Memory B cell (primary cell): ENCODE measurements at places on chromosomes 7 and 10.

DNA sequence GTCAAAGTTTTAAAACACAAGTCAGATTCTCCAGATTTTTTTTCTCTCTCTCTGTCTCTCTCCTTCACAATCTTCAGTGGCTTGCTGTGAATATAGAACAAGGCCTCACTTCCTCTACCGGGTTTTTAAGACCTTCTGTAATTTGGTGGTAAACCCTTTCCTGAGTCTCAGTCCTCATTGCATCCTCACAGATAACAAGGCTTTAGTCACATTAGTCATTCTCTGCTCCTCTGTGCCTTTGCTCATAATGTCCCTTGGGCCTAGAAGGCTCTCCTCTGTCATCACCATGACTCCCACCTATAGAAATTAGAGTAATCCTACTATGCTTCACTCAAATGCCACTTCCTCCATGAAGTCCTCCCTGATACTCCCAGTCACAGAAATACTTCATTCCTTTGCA, 172.7 kb upstream of the HPS1 start:
- no peak for DNase-seq

GRCh38 chr7:6636741-6637543, at the start of gene ZNF316:
ZNF316 (plus strand) TSS chr7:6637318; CDS start chr7:6642410, 5,092 bp downstream.
- DNase-seq = peak; percentile 78

DNA sequence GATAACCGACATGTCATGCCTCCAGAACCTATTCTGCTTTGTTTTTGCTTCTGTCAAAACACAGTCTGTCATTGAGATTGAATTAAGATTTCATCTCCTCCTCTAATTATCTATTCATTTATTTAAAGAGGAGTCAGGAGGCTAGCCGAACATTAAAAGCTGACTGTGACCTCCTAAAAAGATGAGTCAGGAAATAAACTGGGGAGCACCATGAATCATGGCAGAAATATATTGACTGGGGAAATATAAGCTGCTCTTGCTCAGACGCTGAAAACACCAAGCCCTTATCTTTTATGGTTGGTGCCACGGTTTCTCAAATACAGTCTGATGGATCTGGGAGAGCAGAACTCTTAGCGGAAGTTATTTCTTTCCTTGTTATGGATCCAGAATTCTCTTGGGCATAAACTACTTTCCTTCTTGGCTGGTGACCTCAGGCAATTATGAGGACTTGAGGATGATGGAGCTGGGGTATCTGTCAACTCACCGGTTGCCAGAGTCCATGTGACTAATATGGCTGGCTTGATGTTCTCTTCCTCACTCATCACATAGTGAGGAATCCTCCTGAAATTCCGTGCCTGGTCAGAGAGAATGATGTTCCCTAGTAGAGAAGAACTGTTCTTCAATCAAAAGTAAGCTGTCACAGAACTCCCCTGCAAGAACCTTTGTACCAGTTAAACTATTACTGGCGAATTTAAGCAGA, 307.6 kb upstream of the PHYHIPL start:
- DNase-seq = no peak

DNA sequence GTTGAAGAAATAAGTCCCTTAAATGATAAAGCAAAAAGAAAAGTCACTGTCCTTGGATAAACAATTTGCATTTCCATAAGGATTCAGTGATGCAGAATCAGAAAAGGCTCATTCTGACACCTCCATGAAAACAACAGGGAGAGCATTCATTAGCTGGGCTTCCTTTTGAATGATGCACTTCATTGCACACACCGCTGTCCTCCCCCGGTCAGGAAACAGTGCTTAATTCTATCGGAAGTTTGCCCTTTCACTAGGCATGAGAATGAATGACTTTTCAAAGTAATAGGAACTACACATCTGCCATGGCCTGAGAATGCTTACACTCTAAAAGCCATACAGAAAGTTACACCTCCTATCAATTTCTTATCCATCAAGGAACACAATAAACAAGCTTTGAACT, 4.2 kb downstream of the PCDH15 start:
- DNase-seq = no peak

DNA sequence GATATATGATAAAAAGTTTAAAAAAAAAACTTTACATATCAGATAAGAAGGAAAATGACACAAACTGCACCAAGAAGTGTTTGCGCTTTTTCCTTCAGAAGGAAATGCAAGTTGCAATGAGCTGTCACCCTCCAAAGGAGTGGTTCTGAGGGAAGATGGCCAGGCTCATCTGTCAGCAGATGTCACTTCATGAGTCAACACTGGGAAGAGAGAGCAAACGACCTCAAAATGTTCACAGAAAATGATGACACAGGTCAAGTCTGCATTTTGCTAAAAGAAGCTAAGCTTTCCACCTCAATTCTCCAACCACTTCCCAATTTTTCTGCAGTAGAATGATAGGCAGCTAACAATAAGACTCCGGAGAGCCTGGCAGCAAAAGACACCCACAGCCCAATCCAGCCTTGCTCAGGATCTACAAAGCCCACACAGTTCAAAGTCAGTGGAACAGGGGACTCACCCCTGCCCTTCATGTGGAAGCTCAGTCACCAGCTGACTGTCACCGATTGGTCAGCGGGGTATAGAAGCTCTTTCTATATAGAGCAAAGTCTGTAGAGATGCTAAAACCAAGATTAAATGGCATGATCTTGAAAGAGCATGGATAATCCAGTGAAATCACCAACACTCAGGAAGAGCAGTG, 155.1 kb upstream of the NEBL start:
- DNase-seq = no peak

GRCh38 chr10:31345886-31346285, 26.9 kb downstream of the ZEB1 start:
- DNase-seq = no peak

- no peak for DNase-seq
These were observed 97.7 kb downstream of the PARD3 start for GRCh38 chr10:34717429-34717828.

GRCh38 chr10:3750854-3751253, 34.2 kb downstream of the KLF6 start:
- no peak for DNase-seq

GRCh38 chr10:84452003-84452402, 123.6 kb downstream of the CCSER2 start:
- DNase-seq = no peak

DNA sequence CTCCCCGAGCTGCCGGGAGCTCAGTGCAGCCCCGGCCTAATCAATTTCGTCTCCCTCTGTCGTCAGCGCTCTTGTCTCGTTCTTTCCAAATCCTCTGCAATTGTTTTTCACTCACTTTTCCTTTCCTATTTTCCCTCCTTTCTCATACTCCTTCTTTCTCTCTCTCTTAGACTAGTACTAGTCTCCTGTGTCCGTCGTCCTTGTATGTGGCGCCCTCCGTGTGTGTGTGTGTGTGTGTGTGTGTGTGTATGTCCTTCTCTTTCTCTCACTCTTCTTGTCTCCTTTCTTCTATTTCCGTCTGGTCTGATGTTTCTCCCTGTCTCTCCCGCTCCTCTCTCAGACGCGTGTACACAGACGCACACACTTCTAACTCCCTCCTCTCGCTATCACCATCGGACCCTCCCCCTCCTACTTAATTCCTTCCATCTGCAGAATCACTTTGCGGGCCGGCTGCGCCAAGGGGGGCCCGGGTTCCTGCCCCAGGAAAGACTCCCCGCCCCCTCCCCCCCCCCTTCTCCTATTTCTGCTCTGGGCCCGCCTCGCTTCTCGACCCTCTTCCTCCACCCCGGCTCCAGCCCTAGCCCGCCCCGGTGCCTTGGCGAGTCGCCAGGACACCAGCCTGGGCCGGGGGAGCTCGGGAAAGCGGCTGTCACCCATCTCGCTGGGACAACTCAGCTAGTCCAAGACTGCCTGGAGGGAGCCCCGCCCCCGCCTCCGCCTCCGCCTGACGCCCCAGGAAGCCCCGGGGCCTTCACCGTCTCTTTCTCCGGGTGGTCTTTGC, 743 bp upstream of the ZCCHC24 start:
- DNase-seq = no peak

GRCh38 chr10:6813856-6814255, 233.8 kb upstream of the PRKCQ start:
- DNase-seq = no peak

DNA sequence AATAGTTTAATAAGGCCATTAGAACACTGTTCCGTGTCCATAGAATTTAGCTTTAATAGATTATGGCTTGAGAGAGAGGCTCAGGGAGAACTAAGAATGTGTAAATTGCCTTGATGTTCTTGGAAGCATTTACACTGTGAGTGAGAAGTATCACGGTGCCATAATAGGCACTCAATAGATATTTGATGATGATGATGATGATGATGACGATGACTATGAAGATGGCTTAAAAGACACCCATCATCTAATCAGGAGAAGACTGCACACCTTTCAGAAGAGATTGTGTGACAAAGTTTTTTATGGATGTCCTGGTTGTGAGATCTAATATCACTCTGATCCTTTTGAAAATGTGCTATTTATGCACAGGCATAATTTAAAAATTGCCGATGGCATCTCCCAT, 264.2 kb downstream of the GLI3 start:
- DNase-seq = no peak

GRCh38 chr10:93938140-93938539, 44.4 kb downstream of the SLC35G1 start:
- no peak for DNase-seq

DNA sequence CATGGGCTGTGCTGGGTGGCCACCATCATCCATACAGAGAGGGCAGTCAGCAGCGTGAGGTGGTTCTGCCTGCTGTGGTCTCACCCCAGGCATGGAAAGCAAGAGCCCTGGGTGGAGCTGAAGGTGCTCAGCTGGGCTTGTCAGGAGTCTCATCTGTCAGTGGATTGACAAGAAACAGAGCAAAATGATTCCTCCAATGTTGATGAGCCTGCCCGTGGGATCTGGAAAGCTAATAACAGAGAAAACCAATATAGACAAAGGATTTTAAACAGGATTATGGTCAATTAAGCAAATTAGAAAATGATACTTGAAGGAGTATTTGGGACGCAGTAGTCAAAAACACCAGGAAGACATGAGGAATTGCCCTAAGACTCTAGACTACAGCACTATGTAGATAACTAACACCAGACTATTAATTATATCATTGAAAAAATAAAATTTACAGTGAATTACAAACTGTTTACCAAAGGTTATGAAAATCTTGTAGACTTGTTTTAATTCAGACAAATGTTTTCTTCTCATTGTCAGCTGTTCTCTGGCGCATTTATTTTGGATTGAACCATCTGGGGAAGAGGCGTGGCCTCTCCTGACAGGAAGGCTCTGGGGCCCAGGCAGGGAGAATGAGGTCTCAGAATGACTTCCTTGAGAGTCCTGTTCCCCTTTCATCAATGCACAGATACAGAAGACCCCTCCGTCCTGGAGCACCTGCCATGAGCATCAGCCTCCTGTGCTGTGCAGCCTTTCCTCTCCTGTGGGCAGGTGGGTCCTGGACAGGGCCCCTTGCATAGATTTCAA, 211.2 kb upstream of the PRSS58 start:
- DNase-seq = no peak

DNA sequence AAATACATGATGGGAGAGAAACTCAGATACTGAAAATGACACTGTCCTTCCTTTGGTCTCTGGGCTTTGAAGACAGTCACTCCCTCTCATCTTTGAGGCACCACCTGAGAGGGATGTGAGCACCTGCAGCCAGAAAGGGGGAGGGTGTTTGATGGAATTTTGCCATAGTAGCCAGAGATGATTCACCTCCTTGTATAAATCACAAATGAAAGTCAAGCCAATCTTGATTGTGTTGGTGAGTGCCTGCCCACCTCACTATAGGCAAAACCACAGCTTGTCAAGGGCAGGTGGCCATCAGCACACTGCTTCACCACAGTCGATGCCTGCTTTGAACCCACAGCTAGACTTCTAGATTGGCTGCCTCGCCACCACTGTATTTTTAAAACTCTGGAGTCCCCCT, 48.2 kb downstream of the PON1 start:
- DNase-seq = no peak

DNA sequence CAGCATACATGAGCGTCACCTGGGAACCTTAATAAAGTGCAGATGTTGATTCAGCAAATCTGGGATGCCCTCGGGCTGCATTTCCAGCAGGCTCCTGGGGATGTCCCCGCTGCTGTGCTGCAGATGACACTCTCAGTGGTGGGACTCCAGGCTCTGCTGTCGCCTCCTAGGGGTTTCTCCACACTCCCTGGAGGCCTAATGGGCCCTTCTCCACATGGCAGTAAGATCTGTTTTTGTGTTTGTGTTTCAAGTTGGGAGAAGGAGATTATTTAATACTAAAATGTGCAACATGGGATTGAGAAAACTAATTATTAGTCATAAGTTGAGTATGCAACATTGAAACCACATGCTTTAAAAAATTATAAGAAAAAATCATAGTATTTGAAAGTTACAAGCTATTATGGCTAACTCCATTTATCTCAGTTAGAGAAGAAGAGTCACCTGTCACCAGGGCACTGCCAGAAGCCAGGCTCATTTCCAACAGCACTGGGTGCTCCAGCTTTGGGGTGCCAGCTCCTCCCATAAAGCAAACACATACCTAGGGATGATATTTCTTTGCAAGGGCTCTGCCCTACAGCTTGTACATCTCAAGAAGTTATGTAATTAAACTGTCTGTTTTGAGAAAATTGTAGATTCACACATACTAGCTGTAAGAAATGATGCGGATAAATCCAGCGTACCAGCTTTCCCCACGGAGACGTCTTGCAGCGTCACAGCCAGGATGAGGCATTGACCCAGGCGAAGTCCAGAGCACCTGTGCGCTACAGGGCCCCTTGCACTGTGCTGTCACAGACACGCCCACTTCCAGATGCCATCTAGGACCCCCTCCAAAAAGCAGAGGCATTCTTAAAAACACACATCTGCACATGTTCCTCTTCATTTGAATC, 106.4 kb downstream of the EGFR start:
- DNase-seq = no peak

GRCh38 chr10:122702275-122702674, 2.6 kb upstream of the C10orf120 start:
- no peak for DNase-seq
